ENCODE measurements at places on chromosomes 16 and 17.
A peak's percentile ranks its signal among the peaks of the same experiment; 100 is the strongest.

- DNase-seq: no peak
Observed at GRCh38 chr17:42009170-42009569, 8.1 kb downstream of the DNAJC7 start.

DNA sequence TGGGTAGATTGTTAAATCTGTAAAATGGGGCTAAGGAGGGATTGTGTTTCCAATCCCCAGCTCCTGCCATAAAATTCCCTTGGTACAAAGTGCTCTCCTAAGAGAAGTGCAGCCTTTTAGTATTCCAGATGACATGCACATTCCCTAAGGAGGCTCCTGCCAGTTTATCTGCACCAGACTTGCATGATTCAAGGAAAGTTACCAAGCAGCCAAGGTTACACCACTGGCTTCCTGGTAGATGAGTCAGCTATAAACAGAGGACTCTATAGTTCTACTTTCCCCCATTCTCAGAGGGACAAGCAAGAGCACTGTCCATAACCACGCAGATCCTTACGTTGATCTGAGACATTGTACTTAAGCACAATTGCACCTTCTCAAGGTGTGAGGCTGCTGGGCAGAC, 1.9 kb downstream of the CALB2 start:
- no peak for DNase-seq

GRCh38 chr16:73032541-73033270, 15.2 kb downstream of the ZFHX3 start:
- DNase-seq: peak; percentile 87

- DNase-seq: no peak
Observed at GRCh38 chr17:73224237-73224636, 31.4 kb downstream of the COG1 start.
